ENCODE measurements at places on chromosomes 7 and 10.

- DNase-seq: no peak
Measured at GRCh38 chr7:146321301-146321700, 204.7 kb downstream of the CNTNAP2 start.

GRCh38 chr7:79453558-79454360, at the start of gene MAGI2:
TSS of gene MAGI2 (minus strand) at chr7:79453667. CDS start at chr7:79453320, 347 bp downstream.
- no peak for DNase-seq

DNA sequence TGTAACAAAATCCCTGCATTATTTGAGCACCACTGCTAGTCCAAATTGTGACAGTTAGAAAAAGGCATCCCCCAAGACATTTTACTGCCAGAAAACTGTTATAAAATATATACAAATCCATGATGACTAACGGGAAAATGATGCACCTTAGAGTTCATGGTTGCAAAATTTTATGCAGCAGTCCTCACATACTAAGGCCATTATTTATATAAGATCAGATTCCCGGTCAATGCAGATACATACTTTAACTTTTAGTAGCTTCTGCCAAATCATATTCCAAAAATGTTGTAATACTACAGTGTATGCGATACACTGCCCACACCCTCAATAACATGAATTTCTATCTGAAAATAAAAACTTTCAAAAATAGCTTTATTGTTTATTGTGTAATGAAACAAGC, 239.9 kb upstream of the ZNF32 start:
- DNase-seq: no peak

- DNase-seq: no peak
Measured at GRCh38 chr7:91066627-91067026, 197.6 kb upstream of the FZD1 start.

DNA sequence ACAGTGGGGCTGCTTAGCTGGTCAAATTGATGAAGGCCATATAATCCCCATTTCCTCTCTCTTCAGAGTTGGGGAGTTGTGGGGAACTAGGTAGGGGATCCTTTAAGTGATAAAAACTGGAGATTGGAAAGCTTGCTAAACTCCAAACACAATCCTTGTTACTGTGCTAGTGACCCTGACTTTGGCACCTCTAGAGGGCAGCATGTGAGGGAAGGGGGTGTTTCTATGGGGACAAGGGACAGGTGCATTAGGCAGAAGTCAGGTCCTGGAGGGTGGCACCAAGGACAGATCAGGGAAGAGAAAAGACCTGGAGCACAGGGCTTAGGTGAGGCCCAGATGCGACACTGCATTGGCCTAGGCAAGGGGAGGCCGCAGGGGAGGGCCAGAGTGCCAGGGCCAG, 66.9 kb downstream of the CDHR3 start:
- DNase-seq: peak; percentile 60

- DNase-seq: no peak
Measured at GRCh38 chr7:82609746-82610145, 166.2 kb upstream of the CACNA2D1 start.

- no peak for DNase-seq
Measured at GRCh38 chr10:131983780-131984179, 2.1 kb upstream of the BNIP3 start.

- no peak for DNase-seq
Measured at GRCh38 chr7:35331730-35332678, 78.1 kb upstream of the TBX20 start.

DNA sequence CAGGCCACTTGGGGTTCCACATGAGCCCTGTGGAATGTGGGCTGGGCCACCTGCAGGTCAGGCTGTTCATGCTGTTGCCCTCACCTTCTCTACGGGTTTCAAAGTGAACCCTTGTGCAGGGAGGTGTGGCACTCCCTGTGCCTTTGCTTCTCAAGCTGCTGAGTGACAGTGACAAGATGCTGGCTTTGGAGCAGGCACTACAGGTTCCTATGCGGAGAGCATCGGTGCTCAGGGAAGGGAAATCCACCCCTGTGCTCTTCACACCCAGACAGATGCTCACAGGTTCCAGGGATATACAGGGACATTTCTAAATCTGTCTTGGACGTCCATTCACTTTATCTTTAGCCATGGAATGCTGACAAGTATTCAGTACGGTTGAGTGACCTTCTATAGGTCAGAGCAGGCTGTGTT, 1005.0 kb downstream of the LRMDA start:
- DNase-seq: no peak

DNA sequence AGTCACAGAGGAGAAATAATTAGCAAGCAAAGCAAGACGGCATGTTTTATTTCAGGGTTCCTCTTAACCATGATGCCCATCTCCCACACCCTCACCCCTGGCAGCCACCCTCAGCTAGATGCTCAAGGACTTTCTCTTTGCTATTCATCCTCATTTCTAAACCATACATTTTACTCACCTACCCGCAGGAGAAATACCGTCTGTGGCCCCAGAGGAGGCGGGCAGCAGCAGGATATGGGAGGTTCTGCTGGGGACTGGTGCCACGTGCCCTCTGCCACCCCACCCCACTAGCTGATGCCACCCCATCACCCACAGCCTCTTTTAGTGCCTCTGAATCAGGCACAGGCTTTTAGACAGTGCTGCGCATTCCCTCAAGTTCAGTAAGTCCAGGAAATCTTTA, 168.7 kb upstream of the ITGB1 start:
- DNase-seq: no peak

DNA sequence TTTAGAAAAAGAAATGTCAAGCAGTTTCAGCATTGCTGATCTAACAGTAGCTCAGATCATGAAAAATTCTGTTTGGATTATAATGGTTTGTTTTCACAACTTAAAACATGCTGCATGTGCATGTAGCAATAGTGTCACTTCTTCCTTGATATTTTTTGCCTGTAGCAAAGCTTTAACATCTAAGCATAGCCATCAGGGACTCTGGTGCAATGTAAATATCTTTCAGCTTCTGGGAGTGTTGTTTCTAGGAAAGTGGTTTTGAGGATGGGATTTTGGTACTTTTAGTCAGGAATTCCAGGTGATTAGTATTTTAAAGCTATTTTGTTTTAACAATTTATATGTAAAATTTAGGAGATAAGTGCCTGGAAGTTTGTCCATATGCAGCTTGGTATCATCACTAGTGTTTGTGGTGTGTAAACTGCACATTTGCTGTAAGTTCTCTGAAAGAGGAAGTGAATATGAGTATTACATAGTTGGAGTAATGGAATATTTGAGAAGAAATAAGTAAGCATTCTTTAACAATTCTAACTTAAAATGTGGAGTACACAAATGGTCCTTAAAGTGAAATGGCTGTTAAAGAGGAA, 1.9 kb downstream of the RSBN1L start:
- peak; percentile 59 for DNase-seq

GRCh38 chr10:49152663-49153062, 18.8 kb upstream of the FAM170B start:
- peak; percentile 45 for DNase-seq

DNA sequence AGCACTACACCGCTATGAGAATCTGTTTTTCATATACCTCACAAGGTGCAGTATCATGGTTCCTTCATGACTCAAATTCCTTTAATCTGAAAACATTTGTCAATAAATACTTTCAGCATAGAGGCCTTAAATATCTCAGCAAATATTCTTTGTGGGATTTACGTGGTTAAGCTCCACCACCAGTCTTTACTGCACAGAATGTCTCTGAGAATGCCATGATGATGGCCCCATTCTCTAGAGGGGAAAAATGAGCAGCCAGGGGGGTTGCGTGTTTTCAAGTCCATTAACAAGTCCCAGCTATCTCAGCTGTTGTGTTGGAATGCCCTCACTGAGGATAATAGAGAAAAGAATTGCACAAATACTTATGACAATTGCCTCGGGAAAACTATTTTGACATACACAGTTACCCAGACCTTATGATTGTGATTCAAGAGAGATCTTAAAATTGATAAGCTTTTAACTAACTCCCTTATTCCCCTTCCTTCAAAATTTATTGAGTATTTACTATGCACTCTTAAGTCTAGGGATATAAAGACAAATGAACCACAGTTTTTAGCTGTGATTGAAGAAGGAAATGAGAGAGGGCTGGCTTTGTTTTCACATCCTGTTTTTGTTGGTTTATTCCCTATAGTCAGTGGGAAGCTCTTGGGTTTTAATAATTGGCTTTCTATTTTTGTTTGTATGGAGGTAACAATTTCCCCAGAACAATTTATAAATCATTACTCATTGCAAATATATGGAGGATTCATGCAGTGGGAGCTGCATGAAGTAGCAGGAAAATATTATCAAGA, 176.5 kb upstream of the VWC2 start:
- DNase-seq: no peak

DNA sequence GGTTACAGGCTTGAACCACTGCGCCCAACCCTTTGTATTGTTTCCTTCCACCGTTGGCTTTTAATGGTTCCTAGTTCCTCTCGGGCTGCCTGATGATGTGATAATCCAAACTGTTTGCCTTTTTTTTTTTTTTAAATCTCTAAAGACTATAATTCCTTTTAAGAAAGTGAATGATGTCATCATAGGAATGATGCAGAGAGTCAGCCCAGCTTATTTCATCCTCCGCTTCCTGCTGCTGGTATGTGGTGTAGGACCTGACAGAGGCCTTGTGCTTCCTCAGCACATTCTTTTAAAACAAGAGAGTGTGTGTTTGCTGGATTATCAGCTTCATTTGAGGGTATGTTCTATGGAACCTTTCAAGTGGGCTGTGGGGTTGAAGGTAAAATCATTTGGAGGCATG, 241.4 kb downstream of the LRMDA start:
- no peak for DNase-seq

DNA sequence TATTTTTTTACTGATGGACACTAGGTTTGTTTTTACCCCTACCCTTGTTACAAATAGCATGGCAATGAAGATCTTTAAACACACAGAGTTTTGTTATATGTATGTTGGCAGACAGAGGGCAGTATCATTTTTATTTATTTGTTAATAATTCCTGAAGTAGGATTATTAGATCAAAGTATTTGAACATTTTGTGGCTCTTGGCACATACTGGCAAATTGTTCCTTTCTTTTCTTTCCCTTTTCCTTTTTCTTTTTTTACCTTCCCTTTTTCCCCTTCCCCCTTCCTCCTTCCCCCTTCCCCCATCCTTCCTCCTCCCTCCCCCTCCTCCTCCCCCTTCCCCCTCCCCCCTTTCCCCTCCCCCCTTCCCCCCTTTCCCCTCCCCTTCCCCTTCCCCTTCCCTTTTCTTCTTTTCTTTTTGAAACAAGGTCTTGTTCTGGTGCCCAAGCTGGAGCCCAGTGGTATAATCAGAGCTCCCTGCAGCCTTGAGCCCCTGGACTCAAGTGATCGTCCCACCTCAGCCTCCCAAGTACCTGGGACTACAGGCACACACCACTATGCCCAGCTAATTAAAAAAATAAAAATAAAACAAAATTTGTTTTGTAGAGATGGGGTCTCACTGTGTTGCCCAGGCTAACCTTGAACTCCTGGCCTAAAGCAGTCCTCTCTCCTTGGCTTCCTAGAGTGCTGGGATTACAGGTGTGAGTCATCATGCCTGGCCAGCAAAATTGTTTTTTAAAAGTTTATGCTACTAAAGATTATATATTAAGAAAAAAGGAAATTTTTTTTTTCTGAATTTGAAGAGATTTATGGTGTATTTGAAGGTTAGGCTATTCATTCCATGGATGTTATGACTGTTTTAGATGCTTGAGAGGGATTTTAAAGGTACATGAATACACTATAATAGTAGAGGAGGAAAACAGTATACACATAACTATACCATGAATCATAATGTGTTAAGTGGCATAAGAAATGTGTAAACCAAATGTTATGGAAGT, 39.3 kb downstream of the SEPTIN7 start:
- peak; percentile 47 for DNase-seq

DNA sequence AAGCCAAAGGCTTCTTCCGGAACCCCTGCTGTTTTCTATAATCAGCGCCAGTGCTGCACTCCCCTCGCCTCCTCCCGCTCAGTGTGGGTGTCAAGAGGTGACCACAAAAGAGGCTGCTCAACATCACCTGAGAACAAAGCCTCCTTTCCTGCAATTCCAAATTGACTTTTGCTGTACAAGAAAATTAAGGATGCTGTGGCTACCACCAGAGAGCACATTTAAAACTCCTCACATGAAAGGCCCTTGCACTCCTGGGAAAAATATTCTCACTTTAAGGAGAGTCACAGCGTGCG, 96.4 kb downstream of the HIPK2 start:
- no peak for DNase-seq

DNA sequence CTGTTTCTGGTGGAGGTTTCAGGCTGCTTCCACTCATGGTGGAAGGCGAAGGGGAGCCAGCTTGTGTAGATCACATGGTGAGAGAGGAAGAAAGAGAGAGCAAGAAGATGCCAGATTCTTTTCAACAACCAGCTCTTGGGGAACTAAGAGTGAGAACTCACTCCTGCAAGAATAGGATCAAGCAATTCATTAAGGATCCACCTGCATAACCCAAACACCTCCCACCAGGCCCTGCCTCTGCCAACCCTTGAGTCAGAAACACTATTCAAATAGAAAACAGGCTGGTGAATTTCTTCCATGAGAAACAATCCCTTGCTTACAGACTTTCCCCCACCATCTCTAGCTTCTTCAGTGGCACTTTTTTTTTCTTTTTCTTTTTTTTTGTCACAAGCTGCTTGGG, 317.2 kb downstream of the GPR158 start:
- no peak for DNase-seq

DNA sequence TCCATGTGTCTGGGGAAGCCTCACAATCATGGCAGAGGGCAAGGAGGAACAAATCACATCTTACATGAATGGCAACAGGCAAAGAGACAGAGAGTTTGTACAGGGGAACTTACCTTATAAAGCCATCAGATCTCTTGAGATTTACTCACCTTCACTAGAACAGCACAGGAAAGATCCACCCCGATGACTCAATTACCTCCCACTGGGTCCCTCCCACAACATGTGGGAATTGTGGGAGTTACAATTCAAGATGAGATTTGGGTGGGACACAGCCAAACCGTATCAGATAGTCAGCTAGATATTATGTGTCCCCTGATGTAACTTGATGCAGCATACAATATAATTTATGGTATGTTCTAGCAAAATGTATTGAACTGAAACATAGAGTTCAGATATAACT, 14.1 kb upstream of the CEP41 start:
- no peak for DNase-seq

- no peak for DNase-seq
Measured at GRCh38 chr7:98252425-98253054, 508 bp upstream of the TECPR1 start.

DNA sequence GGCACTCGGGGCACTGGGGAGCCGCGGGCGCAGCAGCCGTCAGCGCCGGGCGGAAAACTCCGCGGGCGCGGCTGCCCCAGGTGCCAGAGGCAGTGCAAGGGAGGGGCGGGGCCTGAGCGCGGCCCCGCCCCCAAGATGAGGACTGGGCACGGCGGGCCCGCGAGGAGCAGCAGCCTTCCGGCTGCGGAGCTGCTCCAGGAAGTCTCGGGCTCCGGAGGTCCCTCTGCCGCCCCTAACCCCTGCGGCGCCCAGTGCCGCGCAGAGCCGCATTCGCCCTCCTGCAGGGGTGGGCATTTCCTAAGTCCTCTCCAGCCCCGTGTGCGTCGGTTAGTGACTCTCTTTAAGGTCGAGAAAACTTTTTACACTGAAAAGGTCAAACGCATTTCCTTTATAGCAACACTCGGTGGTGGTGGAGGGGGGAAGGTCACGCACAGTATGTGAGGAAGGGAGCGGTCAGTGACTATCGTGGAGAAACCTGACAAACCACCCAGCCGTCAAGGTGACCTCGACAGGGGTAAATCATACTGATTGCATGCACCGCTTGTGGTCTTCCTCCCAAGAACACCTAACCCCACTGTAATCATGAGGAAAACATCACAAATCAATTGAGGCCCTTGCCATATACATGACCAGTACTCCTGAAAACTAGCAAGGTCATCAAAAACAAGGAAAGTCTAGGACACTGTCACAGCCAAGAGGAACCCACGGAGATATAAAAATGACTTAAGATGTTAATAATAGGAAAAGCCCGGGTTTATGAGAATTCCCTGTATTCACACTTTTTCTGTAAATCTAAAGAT, at the start of gene ANXA11:
TSS of gene ANXA11 (minus strand) at position 61 of the 800 bp plus-strand sequence. CDS start 32,676 bp downstream, outside the sequence.
- peak; percentile 94 for DNase-seq

- peak; percentile 66 for DNase-seq
Measured at GRCh38 chr7:154832557-154833138, 170.3 kb downstream of the PAXIP1 start.

Data from Karpas-422 (cell line).